Liver (tissue), 10 donors: ENCODE measurements at places on chromosomes 4 and X.

- no peak for DNase-seq
Observed at GRCh38 chr4:56931924-56932323, 24.2 kb downstream of the REST start.

- DNase-seq: no peak
Observed at GRCh38 chr4:53378171-53378482, 686 bp downstream of the FIP1L1 start.

DNA sequence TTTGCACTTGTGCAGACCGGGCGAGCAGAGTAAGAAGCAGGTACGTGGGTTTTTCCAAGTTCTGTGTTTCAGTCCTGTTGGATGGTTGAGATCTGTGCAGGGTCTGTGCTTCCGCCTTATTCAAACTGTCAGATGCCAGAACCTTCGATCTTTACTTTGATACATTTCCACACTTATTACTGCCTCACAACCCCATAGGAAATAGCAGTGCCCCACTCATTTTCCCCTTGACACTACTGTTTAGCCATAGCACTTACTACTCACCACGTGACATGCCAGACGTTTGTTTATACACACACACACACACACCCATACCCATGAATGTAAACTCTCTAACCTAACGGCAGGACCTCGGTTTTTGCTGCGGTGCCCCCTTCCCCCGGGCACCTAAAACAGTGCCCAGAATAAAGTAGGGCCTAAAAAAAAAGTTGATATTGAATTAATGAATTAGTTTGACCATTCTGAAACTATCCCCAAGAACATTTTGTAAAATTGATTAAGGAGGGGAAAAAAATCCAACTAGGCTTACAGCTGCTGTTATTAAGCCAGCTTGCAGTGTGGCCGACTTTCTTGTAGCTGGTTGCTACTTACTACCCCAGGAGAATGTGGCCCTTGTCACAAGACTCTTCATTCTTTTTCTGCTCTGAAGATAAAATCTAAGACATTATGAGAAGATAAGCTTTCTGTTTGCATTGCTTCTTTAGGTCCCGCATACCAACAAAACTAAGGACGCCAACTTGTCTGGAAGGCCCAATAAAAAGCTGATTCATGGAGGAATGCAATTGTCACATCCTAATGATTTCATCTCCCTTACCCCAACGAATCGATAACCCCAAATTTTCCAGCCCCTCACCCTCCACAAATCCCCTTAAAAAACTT is 704 bp upstream of the SEPSECS start:
- no peak for DNase-seq

GRCh38 chr4:140876615-140877364 is 120.6 kb upstream of the TBC1D9 start:
- no peak for DNase-seq

- DNase-seq: no peak
Observed at GRCh38 chr4:162201673-162202072, 37.9 kb upstream of the FSTL5 start.
